ENCODE measurements at places on chromosomes 3 and 15. TPM values are rescaled to one million over a fixed set of nuclear protein-coding genes. Genes with fewer than 3 reads are reported as not detected.

Gene PPARG
- total RNA-seq = not detected

GRCh38 chr3:71984843-71985613 is 200.1 kb upstream of the PROK2 start:
- DNase-seq = no peak

Gene MYD88
- 42.6 TPM for total RNA-seq

GRCh38 chr3:40663280-40663679 is 138.5 kb downstream of the ZNF621 start:
- DNase-seq = no peak

Data from GM23338 (cell line).